ENCODE measurements at places on chromosomes 4 and X.

DNA sequence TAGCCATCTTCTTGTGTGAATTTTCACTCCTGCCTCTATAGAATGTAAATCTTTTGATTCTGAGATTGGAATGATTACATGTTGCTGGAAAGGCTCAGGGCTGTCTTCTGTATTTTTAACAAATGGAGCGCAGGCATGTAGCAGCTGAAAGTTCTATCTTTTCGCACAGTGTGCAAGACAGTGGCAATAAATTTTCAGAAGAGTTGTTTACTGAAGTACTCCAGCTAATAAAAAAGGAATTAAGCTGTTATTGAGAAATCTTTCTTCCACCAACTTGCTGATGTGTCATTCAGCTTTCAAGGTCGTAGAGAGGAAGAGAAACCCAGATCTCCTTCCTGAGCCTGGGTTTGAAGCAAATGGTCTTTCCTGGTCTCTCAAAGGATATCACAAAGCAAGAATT, 122.0 kb upstream of the PUDP start:
- DNase-seq = no peak

DNA sequence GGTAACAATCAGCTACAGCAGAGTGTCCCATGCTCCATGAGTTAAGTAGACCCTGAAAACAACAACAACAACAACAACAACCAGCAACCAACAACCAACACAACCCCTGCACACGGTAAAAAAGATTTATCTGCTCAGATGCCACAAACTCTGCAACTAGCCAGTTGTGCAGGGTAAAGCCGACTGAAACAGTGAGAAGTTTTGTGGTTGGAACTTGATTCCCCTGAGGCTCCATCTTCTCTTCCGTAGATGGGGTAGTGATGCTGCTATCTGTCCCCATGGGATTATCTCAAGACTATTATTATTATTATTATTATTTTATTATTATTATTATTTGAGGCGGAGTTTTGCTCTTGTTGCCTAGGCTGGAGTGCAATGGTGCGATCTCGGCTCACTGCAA, 50.6 kb upstream of the RAPGEF2 start:
- DNase-seq = no peak

DNA sequence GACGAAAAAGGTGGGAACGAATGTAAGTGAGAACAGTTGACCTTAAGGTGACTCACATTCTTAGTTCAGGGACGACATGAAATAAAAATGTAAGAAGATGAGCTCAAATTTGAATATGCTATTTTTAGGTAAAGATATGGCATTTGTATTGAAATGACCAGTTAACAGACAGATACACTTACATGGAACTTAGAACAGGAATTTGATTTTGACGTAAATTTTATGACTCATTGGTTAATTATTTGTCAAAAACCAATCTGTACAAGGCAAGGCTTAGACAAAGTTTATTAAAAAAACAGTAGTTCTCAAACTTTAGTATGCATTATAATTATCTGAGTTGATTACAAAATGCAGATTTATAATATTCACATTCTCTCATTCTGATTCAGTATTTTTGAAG, 469.4 kb downstream of the CFAP47 start:
- no peak for DNase-seq

DNA sequence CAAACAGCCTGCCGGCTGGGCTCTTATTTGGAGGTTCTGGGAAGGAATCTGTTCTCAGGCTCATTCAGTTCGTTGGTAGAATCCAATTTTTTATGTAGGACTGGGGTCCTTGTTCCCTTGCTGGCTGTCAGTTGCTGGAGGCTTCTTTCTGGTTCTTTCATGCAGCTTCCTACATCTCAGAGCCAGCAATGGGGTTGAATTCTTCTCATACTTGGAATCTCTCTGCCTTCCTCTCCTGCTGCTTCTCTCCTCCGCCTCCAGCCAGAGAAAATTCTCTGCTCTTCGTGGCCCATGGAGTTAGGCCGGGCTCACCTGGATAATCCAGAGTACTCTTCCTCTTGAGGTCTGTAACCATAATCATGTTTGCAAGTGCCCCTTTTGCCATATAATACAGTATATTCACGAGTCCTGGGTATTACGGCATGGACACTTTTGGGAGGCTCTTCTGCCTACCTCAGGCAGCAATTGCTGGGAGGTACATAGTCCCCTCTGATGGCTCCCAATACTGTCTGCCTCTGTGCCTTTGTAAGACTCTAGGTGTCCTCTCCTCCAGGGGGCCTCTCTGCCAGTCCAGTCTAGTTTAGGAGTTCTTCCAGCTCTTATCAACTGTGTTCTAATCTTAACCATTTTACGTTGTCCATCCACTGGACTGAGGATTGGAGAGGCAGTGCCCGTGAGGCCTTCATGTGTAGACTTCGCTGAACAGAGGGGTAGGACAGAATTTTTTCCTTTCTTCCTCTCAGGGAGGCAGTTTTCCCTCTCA, 2.2 kb downstream of the TRMT44 start:
- no peak for DNase-seq

DNA sequence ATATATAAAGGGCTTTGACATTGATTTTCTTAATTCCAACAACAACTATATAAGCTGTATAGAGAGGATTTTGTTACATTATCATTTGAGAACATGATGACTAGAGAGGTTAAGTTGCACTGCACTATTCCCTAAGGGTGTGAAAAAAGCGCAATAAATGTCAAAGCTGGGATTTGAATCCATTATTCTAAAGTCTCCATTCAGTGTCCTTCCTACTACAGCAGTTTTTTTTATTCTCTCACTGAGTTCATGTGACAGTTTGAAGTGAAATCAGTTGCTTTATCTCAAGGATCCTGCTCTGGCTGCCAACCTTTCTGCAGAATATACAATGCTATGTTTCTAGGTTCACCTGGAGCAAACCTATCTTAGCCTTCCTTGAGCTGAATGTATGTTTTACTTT, 177.5 kb downstream of the ANKRD50 start:
- DNase-seq = no peak

GRCh38 chrX:126994032-126994600, 174.6 kb downstream of the PRR32 start:
- DNase-seq = no peak

GRCh38 chr4:7021930-7022664, 21.1 kb upstream of the TADA2B start:
- no peak for DNase-seq

GRCh38 chr4:183350317-183351071, 28.3 kb upstream of the CLDN24 start:
- DNase-seq = no peak

DNA sequence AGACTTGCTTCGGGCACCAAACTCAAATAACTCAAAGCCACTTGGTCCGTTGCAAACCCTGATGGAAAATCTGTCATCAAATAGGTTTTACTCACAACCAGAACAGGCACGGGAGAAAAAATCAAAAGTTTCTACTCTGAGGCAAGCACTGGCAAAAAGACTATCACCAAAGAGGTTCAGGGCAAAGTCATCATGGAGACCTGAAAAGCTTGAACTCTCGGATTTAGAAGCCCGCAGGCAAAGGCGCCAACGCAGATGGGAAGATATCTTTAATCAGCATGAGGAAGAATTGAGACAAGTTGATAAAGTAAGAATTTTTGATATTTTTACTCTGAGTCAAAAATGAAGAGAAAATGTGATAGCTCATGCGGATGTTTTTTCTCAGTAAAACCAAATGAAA, 87.2 kb downstream of the NRK start:
- DNase-seq = no peak
